Uterus (tissue), 4 donors: ENCODE measurements at places on chromosomes 5 and 9. TPM values are rescaled to one million over a fixed set of nuclear protein-coding genes. Genes with fewer than 3 reads are reported as not detected.

DNA sequence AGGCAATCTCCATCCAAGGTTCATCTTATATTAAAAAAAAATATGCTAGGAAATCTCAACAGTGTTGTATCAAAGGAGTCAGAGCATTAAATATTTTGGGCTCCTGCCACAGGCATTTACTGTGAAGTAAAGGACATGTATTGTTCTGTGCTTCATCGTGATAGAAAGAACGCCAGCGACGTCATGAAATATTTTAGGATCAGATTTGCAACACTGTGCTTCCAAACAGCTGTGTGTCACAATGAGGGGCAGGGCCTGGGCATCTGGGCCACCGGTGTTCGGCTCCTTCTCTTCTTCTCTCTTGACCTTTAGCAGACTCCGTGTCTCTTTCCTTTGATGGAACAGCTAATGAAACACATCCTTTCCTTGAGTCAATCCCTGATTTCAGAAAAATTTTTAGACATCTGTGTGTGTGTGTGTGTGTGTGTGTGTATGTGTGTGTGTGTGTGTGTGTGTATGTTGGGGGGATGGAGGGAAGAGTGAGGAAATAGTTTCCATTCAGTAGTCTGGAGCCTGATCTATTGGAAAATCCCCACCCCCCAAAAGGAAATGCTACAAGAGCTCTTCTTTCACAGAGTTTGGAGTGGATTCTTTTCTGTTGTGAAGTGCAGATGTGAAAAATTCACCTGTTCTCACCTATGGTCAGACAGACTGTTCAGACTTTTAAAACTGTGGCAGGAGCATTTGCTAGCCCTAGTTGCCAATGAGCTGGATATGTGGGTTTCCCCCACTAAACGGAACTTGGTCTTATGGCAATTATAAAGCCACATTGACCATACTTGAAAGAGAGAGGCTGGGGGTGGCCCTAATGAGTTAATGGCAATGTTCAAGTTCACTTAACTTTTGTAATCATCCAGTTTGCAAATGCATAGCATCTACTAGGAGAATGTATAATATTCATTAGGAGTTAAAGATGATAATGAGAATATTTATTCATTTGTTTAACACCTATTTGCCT, 18.1 kb upstream of the TNC start:
- no peak overlapping the region for H3K27ac ChIP-seq
- H3K4me3 ChIP-seq: no peak overlapping the region
- H3K27me3 ChIP-seq: no peaks in the 10 kb centered on the region
- no peaks in the 10 kb centered on the region for H3K36me3 ChIP-seq
- no peak for DNase-seq

- no peaks in the 10 kb centered on the region for H3K36me3 ChIP-seq
- H3K4me3 ChIP-seq: no peak overlapping the region
- no peaks in the 10 kb centered on the region for H3K4me1 ChIP-seq
- DNase-seq: no peak
Observed at GRCh38 chr5:73987915-73988314, 361.9 kb downstream of the ARHGEF28 start.

DNA sequence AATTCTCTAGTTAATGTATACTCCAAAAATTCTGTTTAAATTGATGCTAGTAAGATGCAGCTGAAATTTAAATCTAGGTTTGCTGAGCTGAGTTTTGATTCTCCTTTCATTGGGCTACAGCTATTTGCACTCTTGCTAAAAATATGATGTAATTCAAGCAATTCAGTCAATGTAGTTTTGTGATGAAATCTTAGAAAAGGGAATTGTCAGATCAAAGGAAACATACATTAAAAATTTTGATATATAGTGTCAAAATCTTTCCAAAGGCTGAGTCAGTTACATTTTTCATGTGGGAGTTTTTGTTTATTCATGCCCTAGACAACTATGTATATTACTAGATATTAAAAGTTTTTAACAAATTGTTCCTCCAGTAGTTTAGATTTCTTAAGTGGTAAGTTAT, 334.9 kb upstream of the DAB2 start:
- DNase-seq: no peak
- H3K36me3 ChIP-seq: no peaks in the 10 kb centered on the region
- no peaks in the 10 kb centered on the region for H3K27me3 ChIP-seq
- no peaks in the 10 kb centered on the region for H3K4me1 ChIP-seq
- H3K27ac ChIP-seq: no peak overlapping the region
- no peak overlapping the region for H3K4me3 ChIP-seq

DNA sequence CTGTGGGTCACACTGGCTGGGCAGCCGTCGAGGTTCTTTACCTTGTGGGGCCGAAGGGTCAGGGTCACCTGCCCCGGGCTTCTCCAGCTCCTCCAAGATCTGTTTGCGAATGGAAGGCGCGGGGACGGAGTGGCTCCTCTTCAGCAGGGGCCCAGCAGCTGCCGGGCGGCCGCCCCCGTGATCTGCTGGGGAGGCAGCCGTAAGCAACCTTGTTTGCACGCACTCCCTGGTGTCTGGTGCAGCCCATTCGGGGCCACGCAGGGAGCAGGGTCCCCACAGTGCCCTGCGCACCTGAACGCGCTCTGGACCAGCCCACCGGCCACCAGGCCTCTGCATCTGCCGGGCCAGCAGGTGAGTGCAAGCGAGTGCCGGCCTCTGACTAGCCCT, 34.9 kb downstream of the PNPLA7 start:
- no peaks in the 10 kb centered on the region for H3K4me1 ChIP-seq
- no peaks in the 10 kb centered on the region for H3K27me3 ChIP-seq
- DNase-seq: no peak
- no peak overlapping the region for H3K27ac ChIP-seq
- H3K4me3 ChIP-seq: no peak overlapping the region

DNA sequence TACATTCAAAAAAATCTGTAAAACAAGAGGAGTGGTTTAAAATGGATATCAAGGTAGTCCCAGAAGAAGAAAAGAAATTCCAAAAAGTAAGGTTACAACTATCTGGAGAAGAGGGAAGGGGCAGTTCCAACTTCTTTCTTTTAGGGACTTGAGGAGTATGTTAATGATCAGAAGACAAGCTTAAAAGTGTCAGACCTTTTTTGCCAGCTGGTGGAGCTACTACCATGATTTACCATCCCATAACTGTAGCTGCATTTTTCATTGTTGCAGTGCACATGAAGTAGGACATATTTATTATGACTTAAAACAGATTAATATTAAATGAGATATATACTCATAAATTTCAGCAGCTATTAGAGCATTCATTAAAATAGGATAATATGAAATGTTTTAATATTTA, 158.5 kb upstream of the RGS7BP start:
- no peaks in the 10 kb centered on the region for H3K4me1 ChIP-seq
- H3K4me3 ChIP-seq: no peak overlapping the region
- H3K27ac ChIP-seq: no peak overlapping the region

DNA sequence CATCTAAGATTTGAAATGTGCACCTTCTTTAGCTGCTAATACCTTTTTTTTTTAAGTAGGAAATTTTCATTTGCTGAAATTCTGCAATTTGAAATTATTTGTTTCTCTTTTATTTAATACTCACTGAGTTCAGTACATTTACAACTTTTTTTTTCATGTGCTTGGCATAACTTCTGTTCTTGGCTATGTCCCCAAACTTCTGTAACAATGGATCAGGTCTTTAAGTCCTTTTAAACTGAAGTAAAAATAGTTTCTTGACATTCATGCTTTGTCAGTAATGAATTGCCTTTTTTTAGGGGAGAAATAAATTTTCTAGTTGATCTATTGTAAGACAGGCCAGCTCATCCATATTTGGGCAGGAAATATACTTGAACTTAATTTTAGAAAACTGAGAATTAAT, 41.5 kb downstream of the EDIL3 start:
- no peak for DNase-seq
- H3K36me3 ChIP-seq: no peaks in the 10 kb centered on the region
- H3K4me1 ChIP-seq: no peaks in the 10 kb centered on the region
- no peak overlapping the region for H3K4me3 ChIP-seq
- no peak overlapping the region for H3K27ac ChIP-seq
- no peaks in the 10 kb centered on the region for H3K27me3 ChIP-seq

DNA sequence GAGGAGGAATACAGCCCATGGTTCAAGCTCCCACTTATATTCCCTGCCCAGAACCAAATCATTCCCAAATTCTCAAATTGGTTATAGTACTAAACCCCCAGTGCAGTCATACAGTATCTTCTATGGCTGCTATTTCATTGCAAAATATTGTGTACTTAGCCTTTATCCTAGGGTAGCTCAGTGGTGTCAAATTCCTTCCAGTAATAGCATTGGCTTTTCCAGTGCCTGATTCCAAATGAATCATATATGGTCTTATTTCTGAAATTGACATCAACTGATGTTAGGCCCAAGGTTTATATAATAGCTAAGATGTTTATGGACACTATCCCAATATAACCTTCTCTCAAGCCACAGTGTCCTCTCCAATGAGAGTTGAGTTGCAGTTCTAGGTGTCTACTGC, 256.7 kb downstream of the NDUFS4 start:
- no peak overlapping the region for H3K27ac ChIP-seq
- H3K4me1 ChIP-seq: no peaks in the 10 kb centered on the region
- no peaks in the 10 kb centered on the region for H3K36me3 ChIP-seq
- no peaks in the 10 kb centered on the region for H3K27me3 ChIP-seq
- no peak overlapping the region for H3K4me3 ChIP-seq

DNA sequence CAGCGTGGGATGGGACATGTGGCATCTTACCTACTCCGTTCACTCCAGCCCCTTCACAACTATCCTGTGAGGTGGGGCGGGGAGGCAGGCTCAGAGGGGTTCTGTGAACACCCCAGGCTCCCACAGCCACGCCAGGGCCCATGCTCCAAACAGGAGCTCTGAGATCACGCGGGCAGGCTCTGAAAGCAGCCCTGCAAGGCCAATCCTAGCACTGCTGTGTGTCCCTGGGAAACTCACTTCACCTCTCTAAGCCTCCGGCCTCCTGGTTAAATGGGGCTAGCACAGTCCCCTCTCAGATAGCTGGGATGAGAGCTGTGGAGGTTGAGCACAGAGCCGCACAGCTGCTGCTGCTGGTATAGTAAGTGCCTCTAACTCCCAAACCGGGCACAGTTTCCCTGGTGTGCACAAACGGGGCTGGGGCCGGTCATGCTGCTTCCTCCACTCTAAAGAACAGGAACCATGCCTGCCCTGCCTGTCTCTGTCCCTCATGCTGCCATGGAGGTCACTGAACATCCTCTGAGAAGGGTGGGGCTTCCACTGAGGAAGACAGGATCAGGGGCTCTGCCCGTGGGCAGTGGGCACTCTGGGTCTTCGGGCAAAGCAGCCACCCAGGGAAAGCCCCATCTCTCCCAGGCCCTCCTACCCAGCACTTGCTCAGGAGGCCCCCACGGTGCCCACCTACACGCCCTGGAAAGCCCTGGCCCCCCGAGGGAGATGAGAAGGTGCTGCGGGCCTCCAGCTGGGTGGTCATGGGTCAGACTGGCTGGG, 13.0 kb upstream of the ASS1 start:
- no peak overlapping the region for H3K27ac ChIP-seq
- no peak for DNase-seq
- H3K27me3 ChIP-seq: no peaks in the 10 kb centered on the region
- H3K4me1 ChIP-seq: peaks cover 11% of the 10 kb centered on the region
- H3K36me3 ChIP-seq: no peaks in the 10 kb centered on the region
- no peak overlapping the region for H3K4me3 ChIP-seq

GRCh38 chr5:147743012-147743411, 39.5 kb downstream of the JAKMIP2 start:
- no peaks in the 10 kb centered on the region for H3K36me3 ChIP-seq
- no peaks in the 10 kb centered on the region for H3K4me1 ChIP-seq
- no peak for DNase-seq
- no peaks in the 10 kb centered on the region for H3K27me3 ChIP-seq
- H3K4me3 ChIP-seq: no peak overlapping the region

Gene ACO1
- total RNA-seq: 33.3 TPM

Gene PRDM12
- total RNA-seq: not detected

Gene NEK6
- total RNA-seq: 38.5 TPM

Gene BARX1
- 0.67 TPM for total RNA-seq

Gene CDH9
- not detected for total RNA-seq

Gene SLC28A3
- 0.76 TPM for total RNA-seq

Gene RASEF
- 0.40 TPM for total RNA-seq
